ENCODE measurements at places on chromosomes 16 and 17.

- no peak for DNase-seq
Measured at GRCh38 chr16:84806256-84806889, 13.4 kb upstream of the CRISPLD2 start.

- DNase-seq = no peak
Measured at GRCh38 chr16:57379579-57379978, 7.3 kb downstream of the CX3CL1 start.

GRCh38 chr16:89360760-89361435 lies 129.5 kb downstream of the ANKRD11 start:
- no peak for DNase-seq

DNA sequence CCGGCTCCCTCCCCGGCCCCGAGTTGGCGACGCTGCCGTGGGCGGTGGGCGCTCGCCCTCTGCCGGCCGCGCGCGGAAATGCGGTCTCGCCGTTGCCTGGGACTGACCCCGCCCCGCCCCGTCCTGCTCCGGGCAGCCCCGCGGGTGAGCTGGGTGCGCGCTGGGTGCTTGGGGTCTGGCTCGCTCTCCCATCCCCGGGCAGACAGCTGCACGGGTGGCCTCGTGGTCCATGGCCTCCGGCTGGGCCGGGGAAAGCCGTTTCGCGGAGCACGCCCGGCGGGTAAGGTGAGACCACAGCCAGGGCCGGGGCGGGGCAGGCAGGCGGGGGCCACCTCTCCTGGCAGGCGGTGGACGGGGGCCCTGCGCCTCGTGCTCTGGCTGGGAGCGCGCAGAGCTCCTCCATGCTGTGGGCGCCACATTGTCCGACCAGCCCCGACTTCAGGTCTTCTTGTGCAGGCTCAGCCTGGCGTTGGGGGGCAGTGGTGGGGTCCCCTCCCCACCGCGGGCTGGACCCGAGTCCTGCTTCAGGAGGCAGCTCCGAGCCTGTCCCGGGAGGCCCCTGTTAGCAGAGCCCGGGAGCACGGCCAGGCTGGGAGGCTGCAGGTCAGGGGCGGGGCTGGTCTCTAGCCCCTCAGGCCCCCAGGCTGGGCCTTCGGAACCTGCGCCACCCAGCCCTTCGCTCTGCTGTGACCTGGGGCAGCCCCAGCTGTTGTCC lies 7.0 kb upstream of the C1QTNF8 start:
- DNase-seq = peak; percentile 33

DNA sequence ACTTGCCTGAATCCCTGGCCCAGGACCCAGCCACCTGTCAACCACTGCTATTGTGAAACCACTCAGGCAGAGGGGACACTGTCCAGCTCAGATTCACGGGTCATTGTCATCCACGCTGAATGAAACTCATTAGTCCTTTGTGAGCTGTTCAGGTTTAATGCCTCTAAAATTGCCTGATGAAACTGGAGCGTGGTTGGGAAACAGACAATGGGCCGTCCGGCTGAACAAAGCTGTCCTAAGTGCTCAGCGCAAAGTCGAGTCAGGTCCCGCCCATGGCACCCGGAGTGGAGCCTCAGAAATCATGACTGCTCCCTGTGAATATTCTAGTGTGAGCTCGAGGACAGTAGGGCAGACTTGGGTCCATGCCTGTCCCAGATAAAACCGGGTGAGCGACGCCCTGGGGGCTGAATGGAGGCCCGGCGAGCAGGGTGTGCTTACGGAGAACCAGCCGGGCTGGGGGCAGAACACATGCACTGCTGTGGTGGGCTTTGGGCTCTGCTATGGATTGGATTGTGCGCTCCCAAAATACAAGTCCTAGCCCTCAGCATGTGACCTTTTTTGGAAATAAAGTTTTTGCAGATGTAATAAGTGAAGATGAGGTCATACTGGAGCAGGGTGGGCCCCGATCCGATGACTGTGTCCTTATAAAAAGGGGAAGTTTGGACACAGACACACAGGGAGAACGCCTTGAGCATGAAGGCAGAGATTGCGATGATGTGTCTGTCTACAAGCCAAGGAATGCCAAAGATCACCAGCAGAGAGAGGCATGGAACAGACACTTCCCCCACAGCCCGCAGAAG lies 12.9 kb upstream of the CMIP start:
- no peak for DNase-seq

DNA sequence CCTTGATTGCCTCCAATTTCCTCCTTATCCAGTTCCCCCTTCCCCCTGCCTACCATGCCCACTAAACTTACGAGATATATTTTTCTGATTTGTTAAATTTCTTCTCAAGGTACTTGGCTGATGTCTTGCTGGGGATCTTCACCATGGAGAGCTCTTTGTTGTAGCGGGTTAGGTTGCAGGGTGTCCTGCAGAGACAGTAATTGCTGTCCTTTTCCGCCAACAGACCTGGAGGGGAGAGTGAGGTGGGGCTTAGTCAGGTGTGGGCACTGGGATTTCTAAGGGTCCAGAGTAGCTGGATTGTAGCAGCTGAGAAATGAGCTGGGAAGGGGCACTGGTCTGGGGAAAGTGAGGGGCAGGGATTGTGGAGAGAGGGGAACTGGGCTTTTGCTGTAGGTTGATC lies 32.1 kb downstream of the SPACA3 start:
- DNase-seq = no peak

GRCh38 chr16:8958344-8959167 lies 5.2 kb downstream of the USP7 start:
- no peak for DNase-seq

DNA sequence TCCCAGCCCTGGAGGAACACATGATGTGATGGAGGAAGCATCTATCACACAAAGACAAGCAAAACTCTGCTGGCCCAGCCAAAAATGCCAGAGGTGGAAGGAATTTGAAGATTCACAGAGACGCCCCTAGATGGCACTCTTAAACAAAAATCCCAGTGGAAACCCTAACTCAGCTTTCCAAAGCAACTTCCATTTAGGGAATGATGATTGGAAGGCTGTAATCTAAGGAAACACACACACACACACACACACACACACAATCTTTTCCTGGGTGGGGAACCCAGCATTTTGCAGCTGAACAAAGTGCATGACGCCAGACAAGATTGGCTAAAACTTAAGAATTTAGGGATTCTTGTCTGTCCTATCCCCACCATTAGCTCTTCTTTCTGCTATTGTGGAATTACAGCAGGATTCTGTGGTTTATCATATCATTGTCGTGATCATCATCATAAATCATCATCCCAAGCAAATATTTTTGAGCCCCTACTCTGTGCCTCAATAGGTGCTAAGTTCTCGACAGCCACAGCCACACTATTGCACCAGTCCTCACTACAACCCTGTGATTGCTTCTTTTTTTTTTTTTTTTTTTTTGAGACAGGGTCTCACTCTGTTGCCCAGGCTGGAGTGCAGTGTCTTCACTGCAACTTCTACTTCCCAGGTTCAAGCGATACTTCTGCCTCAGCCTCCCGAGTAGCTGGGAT lies 1.6 kb upstream of the LDAF1 start:
- peak; percentile 75 for DNase-seq

DNA sequence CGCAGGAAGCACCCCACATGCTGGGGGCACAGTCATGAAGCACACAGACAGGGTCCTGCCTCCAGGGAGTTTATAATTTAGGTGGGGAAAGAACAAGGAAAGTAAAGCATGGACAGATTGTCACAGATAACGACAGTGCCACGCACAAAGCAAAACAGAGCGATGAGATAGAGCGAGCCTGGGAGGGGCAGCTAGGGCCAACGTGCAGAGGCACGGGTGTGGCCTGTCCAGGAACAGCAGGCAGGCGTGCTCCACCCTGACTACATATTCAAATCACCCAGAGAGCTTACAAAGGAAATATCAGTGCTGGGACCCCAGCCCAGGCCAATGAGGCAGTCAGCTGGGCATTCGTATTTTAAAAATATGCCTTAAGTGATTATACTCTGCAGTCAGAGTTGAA lies 16.8 kb downstream of the LGALS9 start:
- DNase-seq = no peak

GRCh38 chr16:75217389-75217851 lies 1.4 kb upstream of the CTRB1 start:
- no peak for DNase-seq

Measured in NCI-H524 (cell line).